ENCODE measurements at places on chromosomes 6 and 20. TPM values are rescaled to one million over a fixed set of nuclear protein-coding genes. Genes with fewer than 3 reads are reported as not detected.

The PACRG gene
- 7.9 TPM for total RNA-seq

The FAM209B gene
- not detected for total RNA-seq

The IYD gene
- total RNA-seq: not detected

The LSM14B gene
- 55.2 TPM for total RNA-seq

The WFDC10B gene
- not detected for total RNA-seq

DNA sequence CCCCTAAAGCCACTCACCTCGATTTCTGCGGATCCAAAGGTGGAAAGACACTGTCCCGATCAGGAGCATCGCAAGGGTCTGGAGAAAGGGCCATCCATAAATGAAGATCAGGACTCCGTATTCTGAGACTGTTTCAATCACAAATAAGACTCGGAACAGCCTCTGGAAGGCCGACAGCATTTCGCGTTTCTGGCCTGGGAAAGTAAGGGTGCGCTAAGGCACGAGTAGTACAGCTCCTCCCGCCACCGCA is 44.6 kb downstream of the DPPA5 start:
- no peak for DNase-seq

- DNase-seq: no peak
Measured at GRCh38 chr20:6886065-6886729, 118.7 kb downstream of the BMP2 start.

GRCh38 chr20:49961413-49961812 is 21.4 kb upstream of the SNAI1 start:
- DNase-seq: no peak

GRCh38 chr6:27986928-27987725 is 30.1 kb downstream of the OR2B6 start:
- DNase-seq: no peak

- DNase-seq: no peak
Measured at GRCh38 chr20:49754596-49754995, 40.9 kb upstream of the B4GALT5 start.

- no peak for DNase-seq
Measured at GRCh38 chr20:6114696-6115095, 8.1 kb downstream of the FERMT1 start.

DNA sequence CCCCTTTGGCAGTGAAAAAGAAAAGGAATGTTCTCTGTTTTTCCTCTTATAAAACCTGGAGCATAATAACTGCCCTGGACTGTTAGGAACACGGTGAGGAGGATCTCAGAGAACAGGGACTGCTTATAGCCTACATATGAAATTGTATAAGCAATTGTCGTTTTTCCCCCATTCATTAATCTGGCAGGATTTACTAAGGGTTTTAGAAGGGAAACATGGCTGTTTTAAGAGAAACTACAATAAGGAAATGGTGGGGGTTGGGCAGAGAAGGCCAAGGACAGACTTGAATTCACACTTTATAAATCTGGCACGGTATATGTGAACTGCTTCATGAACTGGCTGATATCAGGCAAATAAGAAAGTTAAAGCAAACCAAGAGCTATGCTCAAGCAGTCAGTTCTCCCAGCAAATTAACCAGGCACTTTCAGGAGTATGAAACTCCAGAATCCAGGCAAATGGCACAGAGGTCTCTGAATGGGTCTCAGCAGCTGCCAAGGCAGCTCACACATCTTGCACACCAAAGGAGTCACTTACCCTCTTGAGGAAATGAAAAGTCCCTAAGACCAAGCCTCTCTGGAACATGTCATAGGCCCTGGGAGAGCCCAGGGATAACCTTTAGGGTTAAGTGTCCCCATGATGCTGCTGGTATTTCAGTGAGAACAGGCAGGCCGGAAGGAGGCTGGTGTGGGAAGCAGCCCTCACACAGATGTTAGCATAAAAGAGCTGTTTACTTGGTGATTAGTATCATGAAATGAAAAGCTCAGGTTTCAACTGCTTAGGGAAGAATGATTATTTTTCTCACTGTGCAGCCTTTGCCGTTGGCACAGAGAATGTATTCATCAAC is 260.5 kb upstream of the MARCKS start:
- DNase-seq: no peak

- DNase-seq: no peak
Measured at GRCh38 chr20:53019464-53019863, 47.3 kb downstream of the TSHZ2 start.

- no peak for DNase-seq
Measured at GRCh38 chr20:18815194-18815942, 1.8 kb downstream of the SCP2D1 start.
